Activated T-cell treated with anti-CD3 and anti-CD28 coated beads, Interleukin-2, amount 50 U/mL, for 4 hours (primary cell): ENCODE measurements at places on chromosomes 11 and 22. TPM values are rescaled to one million over a fixed set of nuclear protein-coding genes. Genes with fewer than 3 reads are reported as not detected.

- no peak for DNase-seq
Observed at GRCh38 chr11:57287884-57288283, 36.9 kb downstream of the TNKS1BP1 start.

GRCh38 chr11:74138572-74138971 is 32.2 kb downstream of the C2CD3 start:
- DNase-seq: no peak

The RFPL1 gene
- total RNA-seq: not detected

- no peak for DNase-seq
Observed at GRCh38 chr11:88059326-88059725, 115.9 kb downstream of the RAB38 start.

DNA sequence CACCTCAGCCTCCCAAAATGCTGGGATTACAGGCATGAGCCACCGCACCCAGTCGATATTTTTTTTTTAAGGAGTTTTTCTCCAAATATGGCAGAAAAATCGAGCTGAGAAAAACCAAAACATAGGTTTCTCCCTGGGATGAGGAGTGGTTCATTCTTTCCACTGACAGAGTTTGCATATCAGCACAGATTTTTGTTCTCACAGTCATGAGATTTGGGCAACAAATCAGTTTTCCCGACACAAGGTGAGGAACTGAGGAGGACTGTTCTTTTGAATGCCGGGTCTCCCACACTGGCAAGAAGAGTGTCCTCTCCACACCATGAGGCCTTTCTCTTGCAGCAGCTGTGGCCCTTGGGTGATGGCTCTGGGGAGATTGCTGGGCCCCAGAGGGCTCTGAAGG is 3.8 kb upstream of the EHD1 start:
- DNase-seq: no peak

GRCh38 chr11:57407941-57408475 is 17.6 kb upstream of the PRG2 start:
- no peak for DNase-seq
